ENCODE measurements at places on chromosomes 6 and 20. TPM values are rescaled to one million over a fixed set of nuclear protein-coding genes. Genes with fewer than 3 reads are reported as not detected.

DNA sequence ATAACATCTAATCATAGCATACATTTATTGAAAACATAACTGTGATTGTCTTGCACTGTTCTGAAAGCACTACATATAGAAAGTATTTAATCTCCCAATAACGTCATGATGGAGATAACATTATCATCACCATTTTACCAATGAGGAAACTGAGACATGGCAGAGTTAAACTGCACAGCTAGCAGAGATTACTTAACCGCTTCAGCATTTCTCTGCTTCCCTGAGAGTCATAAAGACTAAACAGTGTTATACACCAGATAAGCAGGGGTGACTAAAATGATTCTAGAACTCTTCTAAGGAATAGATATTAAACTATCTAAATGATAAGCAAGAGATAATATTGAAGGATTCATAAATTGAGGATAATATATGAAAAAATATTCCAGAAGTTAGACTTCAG is 183.2 kb upstream of the BMP5 start:
- no peak for DNase-seq

FAM217B gene
- total RNA-seq, result 11.6 TPM

TP53TG5 gene
- total RNA-seq, result 12.3 TPM

- DNase-seq, result no peak
Measured at GRCh38 chr6:100806296-100806695, 74.8 kb downstream of the ASCC3 start.

CHD6 gene
- 73.9 TPM for total RNA-seq

DNA sequence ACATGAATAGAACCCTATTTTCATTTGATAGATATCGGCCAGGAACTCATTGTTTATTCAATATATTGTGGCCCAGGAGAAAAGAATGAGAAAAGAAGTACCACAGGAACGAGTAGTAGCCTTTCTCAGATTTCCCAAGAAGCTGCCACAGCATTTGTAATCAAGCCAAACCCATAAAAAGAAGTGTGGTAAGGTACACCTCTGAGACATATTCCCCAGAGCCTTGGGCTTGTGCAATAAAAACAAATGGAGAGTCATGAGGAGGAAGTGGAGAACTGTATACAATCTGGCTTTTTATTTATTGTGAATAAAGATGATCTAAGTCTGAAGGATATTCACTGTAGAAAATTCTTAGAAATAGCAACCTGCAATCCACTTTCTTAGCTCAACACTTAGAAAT is 36.7 kb downstream of the KIF6 start:
- no peak for DNase-seq

DNA sequence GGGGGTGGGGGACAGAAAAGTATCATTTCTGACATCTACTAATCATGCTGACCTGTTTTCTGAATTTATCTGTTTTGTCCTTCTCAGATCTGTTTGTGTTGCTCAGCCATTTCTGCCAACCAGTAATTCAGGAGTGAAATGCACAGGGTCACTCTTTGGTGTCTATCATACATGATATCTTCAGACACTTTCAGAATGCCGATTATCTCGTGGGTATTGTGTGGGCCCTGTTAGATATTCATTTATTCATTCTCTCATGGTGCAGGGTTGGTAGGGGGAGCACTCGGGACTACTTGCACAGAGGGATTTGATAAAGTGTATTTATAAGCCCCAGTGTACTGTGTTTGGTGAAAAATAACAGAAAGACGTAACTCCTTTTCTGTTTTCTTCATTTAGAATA is 101.2 kb upstream of the CITED2 start:
- DNase-seq, result no peak
